ENCODE measurements at places on chromosomes 5 and 9. TPM values are rescaled to one million over a fixed set of nuclear protein-coding genes. Genes with fewer than 3 reads are reported as not detected.

GRCh38 chr9:137325124-137325523 lies 23.1 kb upstream of the NRARP start:
- peaks cover 24% of the 10 kb centered on the region for H3K4me1 ChIP-seq
- DNase-seq: no peak
- no peak overlapping the region for H3K27ac ChIP-seq
- H3K27me3 ChIP-seq: peaks cover 4% of the 10 kb centered on the region
- H3K4me3 ChIP-seq: no peak overlapping the region
- no peaks in the 10 kb centered on the region for H3K36me3 ChIP-seq

- peaks cover 3% of the 10 kb centered on the region for H3K27me3 ChIP-seq
- H3K4me1 ChIP-seq: no peaks in the 10 kb centered on the region
- DNase-seq: no peak
- no peak overlapping the region for H3K4me3 ChIP-seq
- H3K36me3 ChIP-seq: no peaks in the 10 kb centered on the region
- no peak overlapping the region for H3K27ac ChIP-seq
These were observed 18.3 kb upstream of the ARL14EPL start for GRCh38 chr5:116013936-116014335.

DNA sequence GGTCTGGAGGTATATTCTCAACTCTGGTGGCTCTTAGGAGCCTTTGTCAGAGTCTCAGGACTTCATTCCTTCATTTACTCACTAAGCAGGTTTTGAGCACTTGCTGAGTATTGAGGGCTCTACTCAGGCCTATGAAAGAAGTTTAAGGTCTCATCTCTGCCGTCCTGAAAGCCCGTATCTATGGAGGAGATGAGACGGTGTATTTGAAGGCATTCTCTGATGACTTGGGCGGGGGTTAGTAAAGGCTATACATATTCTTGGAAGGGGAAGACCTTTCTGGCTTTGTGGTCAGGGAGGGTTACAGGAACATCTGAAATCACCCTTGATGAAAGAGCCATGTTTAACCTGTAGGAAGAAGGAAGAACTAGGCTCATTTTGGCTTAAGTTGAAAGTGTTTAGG lies 21.9 kb downstream of the RASGRF2 start:
- H3K36me3 ChIP-seq: no peaks in the 10 kb centered on the region
- no peak overlapping the region for H3K27ac ChIP-seq
- no peaks in the 10 kb centered on the region for H3K4me1 ChIP-seq
- DNase-seq: no peak
- H3K4me3 ChIP-seq: no peak overlapping the region

- H3K27me3 ChIP-seq: no peaks in the 10 kb centered on the region
- no peak overlapping the region for H3K4me3 ChIP-seq
- no peaks in the 10 kb centered on the region for H3K36me3 ChIP-seq
- H3K27ac ChIP-seq: no peak overlapping the region
- no peak for DNase-seq
These were observed 143.7 kb downstream of the CCDC192 start for GRCh38 chr5:127846884-127847283.

GRCh38 chr5:159913501-159913900 lies 2.8 kb upstream of the ADRA1B start:
- DNase-seq: no peak
- peaks cover 29% of the 10 kb centered on the region for H3K27me3 ChIP-seq
- no peak overlapping the region for H3K27ac ChIP-seq
- no peak overlapping the region for H3K4me3 ChIP-seq

GRCh38 chr5:21791304-21791703 lies 1061.8 kb downstream of the CDH12 start:
- no peak overlapping the region for H3K27ac ChIP-seq
- no peaks in the 10 kb centered on the region for H3K4me1 ChIP-seq
- H3K27me3 ChIP-seq: no peaks in the 10 kb centered on the region
- no peak overlapping the region for H3K4me3 ChIP-seq
- no peaks in the 10 kb centered on the region for H3K36me3 ChIP-seq

DNA sequence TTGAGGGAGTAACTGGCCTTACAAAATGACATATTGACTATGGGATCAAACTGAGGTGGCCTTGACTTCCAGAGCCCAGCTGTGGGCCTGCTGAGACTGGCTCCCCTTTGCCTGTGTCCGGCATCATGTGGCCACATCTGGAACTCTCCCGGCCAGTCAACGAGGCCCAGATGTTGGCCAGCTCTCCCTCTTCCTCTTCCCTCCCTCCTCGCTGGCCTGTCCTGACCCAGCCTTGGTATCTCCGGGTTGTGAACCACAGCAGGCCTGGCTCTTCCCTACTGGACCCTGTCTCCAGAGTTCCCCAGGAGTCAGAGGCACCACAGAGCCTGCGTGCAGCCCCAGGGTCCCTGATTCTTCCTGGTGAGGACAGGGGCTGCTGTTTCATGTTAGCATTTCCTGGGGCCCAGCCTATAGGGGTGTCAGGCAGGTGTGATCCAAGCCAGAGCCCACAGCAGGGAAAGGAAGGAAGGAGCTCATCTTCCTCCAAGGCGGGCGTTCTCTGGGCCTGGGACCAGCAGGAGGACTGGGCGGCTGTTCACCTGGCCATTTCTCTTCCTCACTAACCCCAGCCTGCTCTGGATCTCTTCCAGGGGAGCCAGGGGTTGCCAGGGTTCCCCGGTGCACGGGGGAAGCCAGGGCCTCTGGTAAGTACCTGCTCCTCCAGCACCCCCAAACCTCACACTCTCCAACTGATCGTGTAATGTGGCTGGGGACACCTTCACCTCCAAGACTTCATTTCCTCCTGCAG lies 81.2 kb downstream of the COL27A1 start:
- H3K36me3 ChIP-seq: no peaks in the 10 kb centered on the region
- H3K27ac ChIP-seq: no peak overlapping the region
- no peaks in the 10 kb centered on the region for H3K4me1 ChIP-seq
- no peak overlapping the region for H3K4me3 ChIP-seq

GRCh38 chr5:72324189-72324825 lies 4.1 kb downstream of the PTCD2 start:
- DNase-seq: no peak
- peaks cover 25% of the 10 kb centered on the region for H3K36me3 ChIP-seq
- H3K27ac ChIP-seq: no peak overlapping the region
- no peaks in the 10 kb centered on the region for H3K27me3 ChIP-seq
- peaks cover 11% of the 10 kb centered on the region for H3K4me1 ChIP-seq

C9orf153 gene
- total RNA-seq: 0.28 TPM
